NCI-H82 (cell line): ENCODE measurements at places on chromosomes 7 and 10.

DNA sequence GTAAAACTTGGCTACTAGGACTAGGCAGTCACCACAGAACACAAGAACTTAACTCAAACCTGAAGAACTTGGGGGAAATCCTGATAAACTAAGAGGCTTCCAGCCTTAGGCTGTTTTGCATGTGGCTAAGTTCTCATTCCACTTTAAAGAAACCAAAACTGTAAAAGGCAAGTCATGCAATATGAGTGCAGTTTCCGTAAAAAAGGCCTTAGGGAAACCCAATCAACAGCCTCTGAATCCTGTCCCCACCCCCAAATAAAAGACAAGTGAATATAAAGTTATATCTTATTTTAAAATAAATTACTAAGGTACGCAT lies 95.1 kb downstream of the USP6NL start:
- DNase-seq, result no peak

GRCh38 chr10:132448248-132448731 lies 51.3 kb downstream of the PWWP2B start:
- DNase-seq, result peak; percentile 54

DNA sequence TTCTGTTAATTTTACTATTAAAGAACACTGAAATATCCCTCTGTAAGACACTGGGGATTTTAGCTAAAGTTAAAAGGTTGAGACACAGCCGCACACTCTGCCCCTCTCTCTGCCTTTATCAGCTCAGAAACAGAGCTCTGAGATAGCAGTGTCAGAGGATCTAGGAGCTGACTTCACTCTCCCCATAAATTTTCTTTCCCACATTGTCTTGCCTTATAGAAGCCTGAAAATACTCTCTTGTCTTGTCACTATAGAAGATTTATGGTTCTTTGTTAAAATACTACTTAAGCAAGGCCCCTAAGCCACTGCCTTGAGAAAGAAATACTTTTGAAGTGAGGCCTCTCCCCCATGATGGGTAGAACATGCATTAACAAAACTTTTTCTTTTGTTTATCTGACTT lies 105.7 kb upstream of the C10orf90 start:
- no peak for DNase-seq

GRCh38 chr7:20164425-20165145 lies 52.6 kb downstream of the MACC1 start:
- no peak for DNase-seq

DNA sequence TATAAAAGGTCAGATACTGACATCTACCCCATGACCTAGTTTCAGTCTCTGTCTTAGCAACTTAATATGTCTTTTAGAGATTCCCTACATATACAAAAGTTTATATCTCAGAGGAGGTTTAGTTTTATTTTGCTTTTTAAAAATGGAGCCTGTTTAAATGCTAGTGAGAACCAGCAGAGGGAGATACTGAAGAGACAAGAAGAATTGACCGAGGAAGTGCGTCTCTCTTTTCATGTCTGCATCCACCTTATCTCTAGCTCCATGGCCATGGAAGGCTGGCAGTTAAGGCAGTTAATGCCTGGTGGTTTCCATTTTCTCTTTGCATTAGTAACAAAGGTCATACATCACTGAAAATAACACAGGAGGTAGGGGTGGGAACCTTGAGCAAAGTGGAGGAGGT lies 10.7 kb downstream of the SUV39H2 start:
- DNase-seq, result no peak
